Stimulated activated CD4-positive, alpha-beta T cell treated with anti-CD3 and anti-CD28 coated beads, TNF-alpha, amount 100 ng/mL, for 24 hours (primary cell): ENCODE measurements at places on chromosomes 2 and 18.

- no peak for DNase-seq
These were observed 36.5 kb upstream of the B4GALT6 start for GRCh38 chr18:31720867-31721266.

DNA sequence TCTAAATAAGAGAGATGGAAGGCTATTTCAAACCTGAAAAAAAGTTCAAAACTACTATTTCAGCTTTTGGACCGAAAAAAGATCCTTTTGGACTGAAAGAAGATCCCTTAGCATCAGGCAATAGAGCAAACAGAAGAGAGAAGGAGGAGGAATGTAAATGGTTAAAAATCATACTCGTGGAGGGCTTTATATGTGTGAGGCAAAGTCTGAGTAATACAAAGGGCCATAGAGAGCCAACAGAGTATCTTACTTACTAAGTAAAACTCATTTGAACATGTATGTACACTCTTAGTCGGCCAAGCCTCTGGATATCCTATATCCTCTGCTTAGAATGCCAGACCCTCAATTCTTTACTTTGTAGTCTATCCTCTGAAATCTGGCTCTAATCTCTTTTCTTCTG, 55.7 kb downstream of the ITSN2 start:
- DNase-seq, result no peak

DNA sequence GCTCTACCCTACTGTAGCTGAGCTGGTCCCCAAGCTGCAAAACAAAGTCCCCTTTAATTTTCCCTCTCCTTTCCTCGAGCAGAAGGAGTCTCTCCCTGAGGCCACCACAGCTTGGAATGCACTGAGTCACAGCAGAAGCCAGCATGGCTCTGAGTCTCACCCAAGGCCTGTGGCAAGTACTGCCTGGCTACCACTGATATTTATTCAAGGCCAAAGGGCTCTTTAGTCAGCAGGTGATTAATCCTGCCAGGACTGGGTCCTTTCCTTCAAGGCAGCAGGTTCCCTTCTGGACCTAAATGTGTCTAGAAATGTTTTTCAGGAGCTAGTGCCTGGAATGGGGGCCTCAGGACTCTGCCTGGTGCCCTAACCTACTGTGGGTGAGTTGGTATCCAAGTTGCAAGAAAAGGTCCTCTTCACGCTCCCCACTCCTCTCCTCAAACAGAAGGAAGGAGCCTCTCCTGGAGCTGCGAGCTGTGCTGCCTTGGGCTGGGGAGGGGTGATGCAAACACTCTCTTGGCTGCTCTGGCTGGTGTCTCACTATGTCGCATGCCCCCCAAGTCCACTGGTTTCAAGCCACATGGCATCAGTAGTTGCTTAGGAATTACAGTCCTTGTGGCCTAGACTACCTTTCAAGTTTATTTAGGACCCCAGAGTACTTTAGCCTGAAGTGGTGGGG, 53.4 kb downstream of the CD28 start:
- no peak for DNase-seq

GRCh38 chr2:86770816-86771301, 19.9 kb downstream of the CD8A start:
- no peak for DNase-seq

- DNase-seq, result no peak
These were observed 334.0 kb downstream of the SOCS6 start for GRCh38 chr18:70622622-70623419.

GRCh38 chr2:3299703-3300102, 77.9 kb downstream of the EIPR1 start:
- DNase-seq, result no peak

- no peak for DNase-seq
These were observed 3.5 kb downstream of the GPR75 start for GRCh38 chr2:53856272-53856671.

DNA sequence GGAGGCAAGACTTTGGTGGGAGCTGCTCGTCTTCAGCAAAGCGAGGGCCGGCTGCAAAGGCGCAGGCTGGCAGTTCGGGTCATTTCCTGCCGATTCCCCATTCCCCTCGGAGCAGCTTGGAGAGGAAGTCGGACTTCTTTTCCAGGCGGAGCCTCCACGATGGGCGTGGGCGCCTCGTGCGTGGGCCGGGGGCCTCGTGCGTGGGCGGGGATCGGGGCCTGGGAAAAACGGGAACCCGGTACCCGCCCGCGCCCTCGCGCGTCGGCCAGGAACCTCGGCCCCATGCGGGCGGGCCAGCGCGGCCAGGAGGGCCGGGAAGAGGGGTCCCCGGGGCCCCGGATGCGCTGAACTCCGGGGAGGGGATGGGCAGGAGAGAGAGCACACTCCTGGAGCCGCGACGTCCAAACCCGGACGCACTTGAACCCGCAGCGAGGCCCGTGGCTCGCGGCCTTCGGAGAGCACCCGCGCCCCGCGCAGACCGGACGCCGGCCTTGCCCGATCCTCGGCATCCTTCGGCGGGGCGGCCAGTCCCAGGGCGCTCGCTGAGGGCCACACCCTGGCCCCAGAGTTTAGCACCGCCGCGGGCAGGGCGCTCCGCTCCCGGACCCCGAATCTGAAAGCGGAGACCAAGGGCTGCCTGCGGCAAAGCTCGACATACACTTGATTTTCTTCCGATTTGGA, 368.4 kb downstream of the MTX2 start:
- no peak for DNase-seq

DNA sequence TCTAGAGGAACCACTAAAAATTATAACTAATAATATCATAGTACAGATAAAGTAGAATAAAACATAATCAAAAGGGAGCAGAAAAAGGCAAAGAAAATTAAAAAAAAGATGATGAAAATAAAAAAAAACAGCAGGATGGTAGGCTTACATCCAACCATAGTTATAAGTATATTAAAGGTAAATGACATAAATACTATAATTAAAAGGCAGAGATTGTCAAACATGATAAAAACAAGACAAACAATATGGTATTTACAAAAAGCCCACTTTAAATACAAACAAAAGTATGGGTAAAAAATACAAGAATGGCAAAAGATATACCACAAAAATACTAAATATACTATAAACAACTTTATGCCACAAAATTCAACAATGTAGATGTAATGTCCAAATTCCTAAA, 24.4 kb downstream of the CCDC148 start:
- DNase-seq, result no peak

- DNase-seq, result no peak
These were observed 74.8 kb upstream of the ST6GAL2 start for GRCh38 chr2:106960683-106961161.

DNA sequence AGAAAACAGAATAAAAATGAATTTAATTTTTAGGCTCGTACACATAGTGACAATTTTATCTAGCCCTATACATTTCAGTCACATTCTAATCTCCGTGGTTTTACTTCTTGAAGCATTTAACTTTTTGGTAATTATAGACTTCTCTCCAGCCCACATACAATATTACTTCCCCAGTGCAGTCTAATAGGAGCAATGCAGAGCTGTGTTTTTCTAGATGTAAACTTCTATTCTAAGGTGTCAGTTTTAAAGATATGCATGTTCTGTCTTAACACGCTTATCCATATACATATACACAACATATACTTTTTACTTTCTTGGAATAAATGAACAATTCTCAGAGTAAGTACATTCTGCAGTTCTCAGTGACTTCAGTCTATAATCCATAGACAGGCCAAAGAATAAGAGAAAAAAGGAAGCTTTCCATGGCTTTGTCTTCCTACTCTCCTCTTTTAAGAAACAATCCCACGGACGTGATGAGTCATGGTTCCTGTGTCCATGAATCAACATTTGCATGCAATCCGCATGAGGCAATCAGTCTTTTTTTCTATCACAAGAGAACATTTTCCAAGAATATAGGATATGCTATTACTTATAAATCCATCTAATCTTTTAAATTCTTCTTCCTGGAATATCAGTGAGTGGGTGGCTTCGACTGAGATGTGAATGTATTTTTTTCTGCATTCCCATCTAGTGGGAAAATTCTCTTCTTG, 42.8 kb downstream of the CCDC102B start:
- DNase-seq, result no peak

GRCh38 chr18:53689886-53690285, 534.6 kb downstream of the MBD2 start:
- no peak for DNase-seq

DNA sequence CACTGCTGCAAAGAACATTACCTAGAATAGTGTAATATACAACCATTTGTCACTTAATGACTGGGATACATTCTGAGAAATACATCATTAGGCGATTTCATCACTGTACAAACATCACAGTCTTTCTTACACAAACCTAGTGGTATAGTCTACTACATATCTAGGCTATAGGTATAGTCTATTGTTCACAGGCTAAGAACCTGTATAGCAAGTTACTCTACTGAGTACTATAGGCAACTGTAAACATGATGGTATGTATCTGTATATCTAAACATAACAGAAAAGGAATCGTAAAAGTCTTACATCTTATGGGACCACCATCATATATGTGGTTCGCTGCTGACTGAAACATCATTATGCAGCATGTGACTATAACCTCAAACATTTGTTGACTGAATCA, 21.4 kb downstream of the SP3 start:
- DNase-seq, result no peak

DNA sequence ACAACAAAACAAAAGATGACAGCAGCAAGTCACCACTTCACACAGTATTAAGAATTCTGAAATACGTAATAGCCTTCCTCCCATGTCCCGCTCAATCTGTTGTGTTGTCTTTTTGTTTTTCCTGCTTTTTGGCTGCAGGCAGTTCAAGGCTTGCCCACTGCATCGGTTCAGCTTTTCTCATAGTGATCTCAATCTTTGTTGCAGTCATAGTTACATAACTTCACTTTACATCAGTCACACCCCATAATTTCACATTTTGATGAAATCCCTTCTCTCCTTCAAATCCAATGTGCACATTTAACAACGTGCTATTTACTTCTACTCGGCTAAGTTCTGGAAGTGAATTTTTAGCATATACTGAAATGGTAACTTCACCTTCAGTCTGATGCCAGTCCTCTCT, 33.8 kb upstream of the HAAO start:
- DNase-seq, result no peak
